ENCODE measurements at places on chromosomes 1 and 21.

- no peak for DNase-seq
These were observed 3.7 kb downstream of the FOXD3 start for GRCh38 chr1:63326106-63326472.

DNA sequence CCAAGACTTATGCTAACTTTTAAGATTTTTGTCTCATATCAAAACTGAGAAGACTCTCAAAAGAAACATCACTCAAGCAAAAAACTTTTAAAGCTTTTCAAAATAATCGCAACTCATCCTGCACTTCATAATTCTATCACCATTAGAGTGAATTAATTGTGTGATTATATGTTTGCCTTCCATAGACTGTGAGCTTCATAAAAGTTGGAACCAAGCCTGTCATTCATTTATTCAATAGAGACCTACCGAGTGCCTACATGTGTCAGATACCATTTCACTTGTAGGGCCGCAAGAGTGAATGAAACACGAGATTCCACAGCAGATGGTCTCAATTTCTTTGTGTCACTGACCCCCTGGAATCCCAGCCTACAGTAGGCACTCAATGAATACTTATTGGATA is 106.4 kb downstream of the RHOU start:
- no peak for DNase-seq

- DNase-seq, result no peak
These were observed 356.8 kb upstream of the B3GALT2 start for GRCh38 chr1:193543259-193543658.

DNA sequence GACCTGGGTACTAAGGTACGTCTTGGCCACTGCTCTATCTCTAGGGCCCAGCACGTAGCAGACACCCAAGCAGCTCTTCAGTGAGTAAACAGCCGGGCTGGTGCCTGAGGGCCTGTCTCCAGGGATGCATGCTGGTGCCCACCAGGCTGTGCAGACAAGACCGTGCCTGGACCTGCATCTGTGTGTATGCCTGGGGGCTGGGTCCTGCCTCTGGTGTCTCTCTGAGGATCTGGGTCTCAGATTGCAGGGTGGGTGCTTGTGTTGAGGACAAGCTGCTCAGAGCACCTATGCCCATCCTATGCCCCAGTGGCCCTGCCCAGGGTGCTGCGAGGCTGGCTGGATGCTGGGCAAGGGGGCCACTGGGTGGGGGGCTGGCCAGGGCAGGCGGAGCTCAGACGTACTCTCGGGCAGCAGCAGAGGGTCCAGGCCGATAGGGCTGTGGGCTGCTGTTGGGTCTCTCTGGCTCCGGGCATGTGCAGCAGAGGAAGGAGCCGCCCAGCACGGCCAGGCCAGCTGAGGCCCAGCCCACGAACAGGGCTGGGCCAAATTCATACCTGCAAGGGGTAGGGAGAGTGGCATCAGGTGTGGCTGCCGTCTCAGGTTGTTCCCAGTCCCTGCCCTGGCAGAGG is 4.4 kb downstream of the CLDN19 start:
- DNase-seq, result no peak

GRCh38 chr1:244272471-244273261 is 179.0 kb downstream of the ADSS2 start:
- DNase-seq, result peak; percentile 24

DNA sequence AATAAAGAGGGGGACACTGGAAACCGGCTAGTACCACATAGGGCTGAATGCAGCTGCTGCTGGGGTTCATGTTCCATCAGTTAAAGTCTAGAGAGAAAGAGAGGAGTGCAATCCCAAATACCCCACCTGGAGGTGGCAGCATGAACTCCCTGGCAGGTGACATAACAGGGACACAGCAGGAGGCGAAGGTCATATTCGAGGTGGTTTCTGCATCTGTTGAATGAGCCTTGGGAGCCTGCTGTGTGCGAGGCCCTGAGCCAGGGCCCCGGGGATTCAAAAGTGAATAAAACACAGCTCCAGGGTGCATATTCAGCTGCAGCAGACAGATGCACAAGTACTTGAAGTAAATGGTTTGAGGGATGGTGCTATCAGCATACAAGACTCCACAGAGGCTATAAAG is 456.8 kb downstream of the SETD4 start:
- no peak for DNase-seq

- DNase-seq, result no peak
These were observed 193.8 kb upstream of the EDN2 start for GRCh38 chr1:41678111-41678878.

DNA sequence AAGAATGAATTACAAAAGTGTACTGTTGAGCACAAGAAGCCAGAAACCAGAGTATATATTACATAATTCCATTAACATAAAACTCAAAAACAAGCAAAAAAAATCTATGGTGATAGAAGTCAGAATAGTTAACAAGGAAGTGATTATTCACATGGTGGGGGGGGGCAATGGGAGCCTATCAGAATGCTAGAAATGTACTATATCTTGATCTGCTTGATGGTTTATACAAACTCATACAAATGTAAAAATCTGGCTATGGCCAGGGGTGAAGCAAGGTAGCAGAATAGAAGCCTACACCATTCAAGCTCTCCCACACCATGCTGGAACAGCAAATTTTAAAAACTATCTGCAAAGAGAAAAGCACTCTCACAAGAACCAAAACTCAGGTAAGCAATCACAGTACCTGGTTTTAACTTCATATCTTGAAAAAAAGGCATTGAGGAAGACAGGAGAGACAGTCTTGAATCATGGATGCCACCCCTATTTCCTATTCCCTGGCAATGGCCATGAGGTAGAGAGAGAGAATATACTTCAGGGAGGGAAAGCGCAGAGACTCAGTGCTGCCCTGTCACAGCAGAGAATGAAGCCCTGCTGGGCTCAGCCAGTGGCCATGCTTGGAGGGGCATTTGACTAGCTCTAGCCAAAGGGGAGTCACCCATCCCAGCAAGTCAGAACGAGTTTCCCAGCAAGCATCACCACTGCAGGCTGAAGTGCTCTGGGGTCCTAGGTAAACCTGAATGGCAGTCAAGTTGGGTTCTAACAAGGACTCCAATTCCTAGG is 73.8 kb downstream of the CDC42BPA start:
- no peak for DNase-seq

DNA sequence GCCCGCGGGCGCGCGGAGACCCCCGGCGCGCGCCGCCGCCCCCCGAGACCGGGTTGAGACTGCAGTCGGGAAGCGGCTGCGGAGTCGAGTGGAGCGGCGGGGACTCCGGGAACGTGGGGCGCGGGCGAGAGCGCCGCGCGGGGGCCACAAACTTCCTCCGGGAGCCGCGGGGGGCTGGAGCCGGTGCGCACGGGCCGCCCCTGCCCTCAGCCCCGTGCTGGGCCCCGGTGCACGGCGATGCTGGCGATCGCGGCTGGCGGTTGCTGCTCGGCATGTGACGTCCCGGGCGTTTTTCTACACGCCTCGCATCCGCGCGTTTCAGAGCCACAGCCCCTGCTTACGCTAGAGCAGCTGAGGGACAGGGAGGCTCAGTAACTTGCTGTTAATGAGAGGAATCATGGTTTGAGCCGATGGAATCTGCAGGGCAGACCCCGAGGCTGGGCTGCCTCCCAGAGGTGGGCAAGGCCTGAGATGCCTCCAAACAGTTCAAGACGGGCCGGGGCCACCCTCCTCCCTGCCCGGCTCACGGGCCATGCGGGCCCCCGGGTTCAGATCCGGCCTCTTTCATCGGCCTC is 520 bp downstream of the TMEM201 start:
- no peak for DNase-seq

GRCh38 chr1:190540366-190540765 is 62.7 kb upstream of the BRINP3 start:
- no peak for DNase-seq

Data from stimulated activated CD8-positive, alpha-beta memory T cell treated with anti-CD3 and anti-CD28 coated beads, Interleukin-7, amount 100 ng/mL, for 48 hours (primary cell).